ENCODE measurements at places on chromosomes 11 and 22.

DNA sequence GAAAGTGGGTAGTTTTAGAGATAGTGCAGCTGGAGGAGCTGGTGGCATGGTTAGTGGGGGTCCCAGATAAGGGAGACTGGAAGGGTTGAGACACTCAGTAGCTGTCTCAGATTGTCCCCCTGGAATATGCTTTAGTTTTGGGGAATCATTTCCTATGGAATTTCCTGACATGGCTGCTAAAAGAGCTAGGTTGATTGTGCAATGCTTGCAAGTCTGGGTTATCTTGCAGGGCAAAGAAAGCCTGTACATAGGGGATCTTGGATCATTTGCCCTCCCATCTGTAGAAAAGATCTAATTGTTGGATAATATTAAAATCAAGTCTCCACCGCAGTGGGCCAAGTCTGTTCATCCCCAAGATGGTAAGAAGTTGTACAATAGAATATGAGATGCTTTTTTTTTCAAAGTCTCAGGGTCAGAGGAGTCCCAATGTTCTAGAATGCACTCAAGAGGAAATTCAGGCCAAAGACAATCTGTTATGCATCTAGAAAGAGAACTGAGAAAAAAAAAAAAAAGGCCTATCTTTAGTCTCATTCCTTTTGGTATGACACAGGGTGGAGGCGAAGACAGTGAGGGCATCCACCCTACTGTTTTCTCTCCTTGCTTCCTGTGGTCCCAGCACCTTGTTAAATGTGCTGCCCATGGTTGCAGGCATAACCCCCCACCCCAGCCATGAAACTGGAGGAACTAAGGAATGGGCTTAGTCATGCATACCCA is 20.2 kb downstream of the MS4A6E start:
- DNase-seq, result no peak

GRCh38 chr11:27697679-27698275 is 2.5 kb downstream of the BDNF start:
- DNase-seq, result no peak

DNA sequence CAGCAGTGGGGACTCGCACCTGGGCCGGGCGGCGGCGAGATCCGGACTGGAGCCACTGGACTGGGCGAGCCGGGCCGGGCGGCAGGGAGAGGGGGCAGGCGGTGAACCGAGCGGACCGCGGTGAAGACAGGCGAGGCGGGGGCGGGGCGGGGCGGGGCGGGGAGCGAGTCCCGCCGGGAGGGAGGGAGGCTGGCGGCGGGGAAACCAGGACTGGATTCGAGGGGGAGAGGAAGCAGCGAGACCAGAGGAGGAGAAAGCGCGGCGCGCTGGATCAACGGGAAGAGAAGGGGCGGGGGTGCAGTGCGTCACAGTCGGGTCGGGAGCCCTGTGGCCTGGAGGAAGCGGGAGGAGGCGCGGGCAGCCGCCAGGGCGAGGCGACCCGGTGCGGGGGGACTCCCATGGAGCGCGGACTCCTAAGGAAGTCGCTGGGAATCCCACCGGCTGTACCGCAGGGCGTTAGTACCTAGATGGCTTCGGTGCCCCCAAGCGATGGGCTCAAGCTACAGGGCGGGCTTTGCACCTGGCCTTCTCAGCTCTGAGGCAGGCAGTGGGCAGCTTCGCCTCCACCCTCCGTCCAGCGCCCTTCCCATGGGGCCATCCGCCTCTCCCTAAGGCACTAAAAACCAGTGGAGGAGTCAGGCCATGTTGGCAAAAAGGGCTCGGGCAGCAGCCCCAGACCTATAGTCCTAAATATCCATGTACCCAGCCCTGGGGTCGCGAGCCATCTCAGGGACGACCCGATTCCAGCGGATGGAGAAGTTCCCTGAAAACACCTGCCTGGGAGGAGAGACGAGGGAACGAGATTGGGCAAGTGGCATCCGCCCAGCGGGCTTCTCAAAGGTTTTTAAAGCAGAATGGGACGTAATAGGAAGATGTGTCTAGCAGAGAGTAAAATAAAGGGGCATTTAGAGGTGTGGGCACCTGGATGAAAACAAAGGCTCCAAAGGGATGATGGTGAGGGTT is at the start of gene TMEM121B:
TMEM121B (minus strand) TSS at position 128 of the 963 bp plus-strand sequence. CDS start 233 bp downstream, outside the sequence.
- peak; percentile 77 for DNase-seq

GRCh38 chr11:134275534-134276395 is at the start of gene GLB1L3:
Gene GLB1L3 (plus strand): TSS chr11:134276379. CDS start chr11:134276741, 362 bp downstream.
- DNase-seq, result no peak

- DNase-seq, result peak; percentile 41
Observed at GRCh38 chr11:16632295-16633200, 105.9 kb upstream of the C11orf58 start.

DNA sequence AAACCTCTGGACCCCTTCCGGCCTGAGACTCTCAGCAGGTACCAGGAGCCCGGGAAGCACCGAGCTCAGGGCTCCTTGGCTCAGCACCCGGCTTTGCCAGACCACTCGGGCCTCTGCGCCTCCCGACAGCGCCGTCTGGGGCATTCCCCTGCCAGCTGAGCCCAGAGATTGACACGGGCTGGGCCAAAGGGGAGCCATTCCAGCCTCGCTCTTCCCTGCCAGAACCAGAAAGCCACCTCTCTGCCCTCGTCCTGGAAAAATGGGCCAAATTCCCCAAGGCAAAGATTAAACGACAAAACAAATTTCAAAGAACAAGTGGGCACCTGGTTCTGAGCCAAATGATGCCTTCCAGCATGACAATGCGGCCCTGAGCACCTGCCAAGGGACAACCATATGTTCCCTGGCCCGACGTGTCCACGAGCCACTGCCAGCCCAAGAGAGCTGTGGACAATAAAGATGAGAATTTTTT is 59.3 kb downstream of the CELSR1 start:
- no peak for DNase-seq

DNA sequence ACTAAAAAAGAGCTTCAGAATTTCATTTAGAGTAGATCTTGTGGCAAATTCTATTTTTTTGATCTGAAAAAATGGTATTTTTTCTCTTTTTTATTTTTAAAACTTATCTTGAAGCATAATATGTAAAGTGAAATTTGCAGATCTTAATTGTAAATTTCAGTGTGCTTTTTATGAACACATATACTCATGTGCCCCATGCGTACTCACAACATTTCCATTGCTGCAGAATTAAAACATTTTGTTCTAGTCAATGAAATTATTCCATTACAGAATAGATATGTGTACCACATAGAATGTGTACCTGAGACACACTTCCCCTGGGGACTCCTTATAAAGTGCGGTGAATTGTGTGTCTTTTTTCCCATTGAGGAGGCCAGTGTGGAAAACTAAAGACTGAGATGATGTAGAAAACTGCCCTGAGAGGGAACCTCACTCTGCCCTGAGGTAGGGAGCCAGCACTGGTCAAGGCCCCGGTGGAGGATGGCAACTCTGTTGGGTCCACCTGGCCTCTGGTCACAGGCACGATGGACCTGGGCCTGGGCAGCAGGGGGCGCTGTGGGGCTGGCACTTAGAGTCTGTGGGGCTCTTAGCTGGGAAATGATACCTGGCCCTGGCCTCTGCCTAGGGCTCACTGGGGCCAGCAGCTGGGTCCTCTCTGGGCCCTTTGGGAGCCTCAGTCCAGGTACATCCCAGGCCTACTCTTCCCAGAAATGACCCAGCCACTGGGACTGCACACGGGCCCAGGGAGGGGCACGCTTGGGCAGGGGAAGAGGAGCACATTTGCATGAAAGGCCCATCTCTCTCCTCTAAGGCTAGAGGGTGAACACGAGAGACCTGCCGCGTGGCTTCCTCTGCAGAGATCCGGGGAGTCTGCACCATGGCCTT is 77.9 kb upstream of the TOP3B start:
- peak; percentile 79 for DNase-seq

GRCh38 chr11:43035086-43035485 is 276.7 kb upstream of the API5 start:
- DNase-seq, result peak; percentile 3

DNA sequence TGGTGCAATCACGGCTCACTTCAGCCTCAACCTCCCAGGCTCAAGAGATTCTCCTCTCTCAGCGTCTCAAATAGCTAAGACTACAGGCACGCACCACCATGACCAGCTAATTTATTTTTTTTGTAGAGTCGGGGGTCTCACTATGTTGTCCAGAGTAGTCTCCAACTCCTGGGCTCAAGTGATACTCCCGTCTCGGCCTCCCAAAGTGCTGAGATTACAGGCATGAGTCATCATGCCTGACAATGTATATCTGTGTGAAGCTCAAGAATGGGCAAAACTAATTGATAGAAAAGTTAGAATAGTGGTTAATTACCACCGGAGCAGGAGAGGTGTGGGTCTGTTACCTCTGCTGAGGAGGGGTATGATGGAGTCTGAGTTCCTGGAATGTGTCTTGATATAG is 9.1 kb upstream of the SLC43A3 start:
- DNase-seq, result no peak

GRCh38 chr11:2077061-2077802 is 62.0 kb downstream of the IGF2 start:
- no peak for DNase-seq

GRCh38 chr11:131248588-131248987 is 121.8 kb upstream of the NTM start:
- no peak for DNase-seq

DNA sequence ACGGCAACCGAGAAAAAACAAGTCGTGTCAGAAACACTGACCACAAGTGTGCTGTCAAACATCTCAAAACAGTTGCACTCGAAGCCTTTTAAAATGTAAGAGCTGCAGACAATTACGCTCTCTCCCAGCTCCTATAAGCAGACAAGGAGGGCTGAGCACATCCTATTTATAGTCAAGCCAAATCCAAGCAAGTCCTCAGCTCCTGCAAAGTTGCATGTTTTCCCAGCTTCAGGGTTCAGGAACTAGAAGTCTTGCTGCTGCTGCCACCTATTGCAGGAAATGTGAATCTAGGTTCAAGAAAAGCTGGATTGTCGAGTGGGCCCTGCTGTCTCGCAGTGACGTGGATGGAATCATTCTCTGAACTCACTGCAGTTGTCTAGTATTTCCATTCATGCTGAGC is 15.5 kb downstream of the EFCAB6 start:
- peak; percentile 32 for DNase-seq

- DNase-seq, result peak; percentile 68
Observed at GRCh38 chr11:113475160-113475761, at the start of gene DRD2. Gene DRD2 (minus strand): TSS chr11:113475398. CDS start chr11:113424651, 50,747 bp downstream.

GRCh38 chr11:2863276-2863618 is 22.3 kb downstream of the CDKN1C start:
- DNase-seq, result no peak

DNA sequence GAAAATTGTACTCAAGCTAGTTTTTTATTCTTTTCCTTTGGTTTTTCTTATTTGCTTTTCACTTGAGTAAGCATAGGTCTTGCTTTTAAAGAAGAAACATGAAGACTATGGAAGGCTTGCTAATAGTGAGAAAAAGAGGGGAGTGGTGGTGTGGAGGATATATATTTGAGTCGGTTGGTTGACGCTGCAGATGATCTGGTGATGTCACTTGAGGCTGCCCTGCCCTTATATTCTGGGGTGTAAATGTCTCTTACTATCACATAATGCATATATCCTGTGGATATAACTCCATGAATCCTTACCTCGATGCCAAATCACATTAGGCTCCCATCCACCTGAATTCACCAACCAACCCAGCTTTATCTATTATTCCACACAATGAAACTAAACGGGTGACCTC is 2.9 kb downstream of the GRIA4 start:
- no peak for DNase-seq

DNA sequence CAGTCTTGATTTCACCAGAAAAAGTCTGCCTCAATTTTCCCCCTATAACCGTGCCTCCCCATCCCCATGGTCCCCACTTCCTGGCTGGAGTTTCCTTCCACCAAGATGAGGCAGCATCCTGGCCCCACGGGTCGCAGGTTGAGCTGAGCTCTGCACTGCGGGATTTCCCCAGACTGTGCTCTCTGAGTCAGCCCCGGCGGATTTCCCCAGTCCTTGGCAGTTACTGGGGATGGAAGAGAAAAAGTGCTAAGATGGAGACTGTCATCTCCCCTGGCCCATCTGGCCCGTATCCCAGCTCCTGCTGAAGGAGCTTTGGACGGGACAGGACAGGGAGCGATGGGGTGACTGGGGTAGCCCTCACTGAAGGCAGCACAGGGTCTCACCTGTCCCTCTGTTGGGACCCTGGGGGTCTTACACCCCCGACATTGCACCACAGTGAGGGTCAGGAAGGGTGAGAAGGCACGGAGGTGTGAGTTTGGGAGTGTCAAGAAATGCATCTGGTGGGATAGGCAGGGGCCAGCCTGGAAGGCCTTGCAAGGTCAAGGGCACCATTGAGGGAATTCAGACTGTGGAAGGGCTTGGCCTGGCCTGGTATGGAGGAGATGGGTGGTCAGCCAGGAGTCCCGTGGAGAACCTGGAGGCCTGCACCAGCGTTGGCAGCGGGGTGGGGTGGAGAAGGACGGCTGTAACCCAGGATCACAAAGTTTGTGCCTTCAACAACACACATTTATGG is 36.5 kb downstream of the NADSYN1 start:
- DNase-seq, result no peak

DNA sequence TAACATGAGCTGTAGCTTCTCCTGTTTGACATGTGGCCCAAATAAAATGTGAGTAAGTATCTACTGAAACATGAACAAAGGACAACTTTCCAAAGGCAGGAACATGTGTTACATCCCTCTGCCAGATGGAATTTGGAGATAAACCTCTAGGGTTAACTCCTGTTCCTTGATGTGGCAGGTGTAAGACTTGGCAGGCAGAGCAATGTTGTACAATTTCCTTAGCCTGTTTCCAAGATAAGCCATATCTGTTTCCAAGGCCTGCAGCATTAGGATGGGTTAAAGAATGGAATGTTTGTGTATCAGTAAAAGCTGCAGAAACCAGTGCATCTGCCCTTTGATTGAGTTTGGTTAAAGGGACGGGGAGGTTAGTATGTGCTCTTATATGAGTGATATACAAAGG is 8.8 kb upstream of the DNAJB13 start:
- no peak for DNase-seq

- DNase-seq, result no peak
Observed at GRCh38 chr11:21430537-21430936, 761.2 kb downstream of the NELL1 start.

DNA sequence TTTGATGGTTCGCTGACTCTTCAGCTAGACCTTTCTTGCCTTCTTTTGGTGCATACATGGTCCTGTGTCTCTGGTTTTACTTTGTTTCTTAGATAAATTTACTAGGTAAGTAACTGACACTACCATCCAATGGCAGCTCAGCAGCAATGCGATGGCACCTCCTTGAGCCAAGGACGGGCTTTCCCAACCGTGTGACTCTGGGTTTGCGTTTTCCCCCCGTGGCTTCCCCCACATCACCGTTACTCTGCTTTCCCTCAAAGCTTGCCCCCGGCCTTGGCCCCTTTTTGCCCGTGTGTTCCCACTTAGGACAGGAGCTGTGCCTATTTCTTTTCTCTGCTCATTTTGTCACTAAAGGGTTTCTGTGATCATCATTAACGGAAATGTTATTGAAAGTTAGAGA is 41.5 kb downstream of the TBC1D22A start:
- DNase-seq, result no peak

GRCh38 chr11:80240245-80240644 is 799.4 kb upstream of the TENM4 start:
- DNase-seq, result no peak

GRCh38 chr11:130639369-130639768 is 190.9 kb downstream of the ADAMTS15 start:
- DNase-seq, result no peak

- peak; percentile 6 for DNase-seq
Observed at GRCh38 chr11:47104261-47104950, 72.3 kb downstream of the ARFGAP2 start.

- no peak for DNase-seq
Observed at GRCh38 chr11:2843551-2843950, 42.0 kb downstream of the CDKN1C start.

- DNase-seq, result peak; percentile 80
Observed at GRCh38 chr11:122781378-122782195, 56.7 kb upstream of the CRTAM start.

GRCh38 chr22:46893281-46894020 is 131.0 kb downstream of the TBC1D22A start:
- DNase-seq, result no peak

GRCh38 chr11:59426361-59427067 is at the start of gene OR5A2:
Gene OR5A2 (minus strand): TSS chr11:59426413. CDS start chr11:59422953, 3,460 bp downstream.
- DNase-seq, result no peak

All from urothelium cell line (cell line).